ENCODE measurements at places on chromosomes 11 and 22. TPM values are rescaled to one million over a fixed set of nuclear protein-coding genes. Genes with fewer than 3 reads are reported as not detected.

Gene UBQLN3
- total RNA-seq: not detected

Gene DKK3
- total RNA-seq: not detected

Gene OR5M3
- total RNA-seq: not detected

Gene PHETA2
- 3.6 TPM for total RNA-seq

GRCh38 chr22:42830161-42830560 lies 26.9 kb downstream of the ARFGAP3 start:
- H3K27me3 ChIP-seq: no peaks in the 10 kb centered on the region
- no peak overlapping the region for H3K4me3 ChIP-seq
- DNase-seq: no peak
- H3K4me1 ChIP-seq: peaks cover 21% of the 10 kb centered on the region
- peaks cover 35% of the 10 kb centered on the region for H3K36me3 ChIP-seq
- H3K27ac ChIP-seq: no peak overlapping the region

DNA sequence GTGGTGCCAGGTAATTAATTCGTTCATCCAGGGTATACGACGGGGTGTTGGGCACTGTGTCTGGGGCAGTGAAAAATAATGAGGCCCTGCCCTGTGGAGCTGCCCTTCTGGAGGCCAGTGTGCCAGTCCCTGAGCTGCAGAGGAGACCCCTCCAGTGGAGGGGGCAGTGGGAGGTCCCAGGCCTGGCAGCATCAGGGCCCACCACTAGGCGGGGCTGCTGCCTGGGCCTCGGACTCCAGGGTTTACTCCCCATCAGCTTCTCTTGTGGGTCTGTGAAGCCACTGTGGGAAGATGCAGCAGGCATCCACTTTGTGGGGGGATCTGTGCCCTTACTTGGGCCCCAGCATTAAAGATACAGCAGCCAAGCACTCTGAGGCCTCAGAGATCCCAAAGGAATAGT lies 17.4 kb upstream of the TMPRSS6 start:
- H3K27me3 ChIP-seq: no peaks in the 10 kb centered on the region
- DNase-seq: peak; percentile 38

DNA sequence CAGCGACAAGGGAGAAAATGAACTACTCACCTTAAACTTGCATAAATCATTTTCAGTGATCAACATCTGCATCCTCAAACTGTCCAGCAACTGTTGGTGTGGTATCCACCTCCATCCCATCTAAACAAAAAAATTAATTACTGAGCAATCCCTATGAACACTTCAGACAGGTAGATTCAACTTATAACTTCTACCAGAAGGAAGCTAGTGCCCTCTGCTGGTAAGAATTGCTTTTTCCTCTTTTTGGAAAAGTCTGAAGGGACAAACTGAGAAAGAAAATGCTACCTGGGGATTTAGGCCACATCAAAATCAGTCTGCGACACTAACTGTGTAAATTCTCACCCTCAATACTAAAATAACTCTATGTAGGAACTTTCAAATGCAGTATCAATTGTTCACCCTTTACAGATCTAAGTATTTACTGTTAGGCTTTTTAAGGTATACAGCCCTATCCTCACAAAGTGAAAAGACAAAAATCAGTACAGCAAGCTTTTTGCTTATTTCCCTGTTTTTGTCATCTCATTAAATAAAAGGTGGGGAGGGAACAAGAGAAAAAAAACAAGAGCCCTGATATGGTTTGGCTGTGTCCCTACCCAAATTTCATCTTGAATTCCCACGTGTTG lies 17.9 kb downstream of the CLNS1A start:
- peaks cover 44% of the 10 kb centered on the region for H3K36me3 ChIP-seq
- H3K4me3 ChIP-seq: no peak overlapping the region
- H3K4me1 ChIP-seq: no peaks in the 10 kb centered on the region
- H3K27me3 ChIP-seq: no peaks in the 10 kb centered on the region
- no peak for DNase-seq
- H3K27ac ChIP-seq: no peak overlapping the region

DNA sequence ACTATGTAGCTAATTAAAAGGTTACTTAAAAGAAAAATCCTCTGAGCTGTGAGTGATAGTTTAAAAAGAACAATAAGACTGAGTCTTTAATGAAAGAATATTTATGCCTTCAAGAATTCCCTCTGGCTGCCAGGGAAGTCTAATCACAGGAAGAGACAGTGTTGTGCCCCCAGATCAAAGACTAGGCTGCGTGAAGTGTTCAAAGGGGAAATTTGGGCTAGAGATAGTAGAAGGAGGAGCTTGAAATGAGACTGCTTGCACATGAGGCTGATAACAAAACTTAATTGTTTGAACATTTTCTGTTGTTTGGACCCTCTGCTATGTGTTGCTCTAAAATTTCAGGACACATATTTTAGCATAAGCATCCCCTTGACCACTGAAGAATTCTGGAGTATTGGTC lies 99.7 kb upstream of the MTNR1B start:
- H3K27ac ChIP-seq: no peak overlapping the region
- H3K36me3 ChIP-seq: no peaks in the 10 kb centered on the region
- no peaks in the 10 kb centered on the region for H3K4me1 ChIP-seq
- no peak overlapping the region for H3K4me3 ChIP-seq

- no peaks in the 10 kb centered on the region for H3K27me3 ChIP-seq
- DNase-seq: no peak
- no peak overlapping the region for H3K4me3 ChIP-seq
- peaks cover 14% of the 10 kb centered on the region for H3K36me3 ChIP-seq
- no peak overlapping the region for H3K27ac ChIP-seq
Observed at GRCh38 chr11:46363455-46364005, 16.3 kb downstream of the DGKZ start.

DNA sequence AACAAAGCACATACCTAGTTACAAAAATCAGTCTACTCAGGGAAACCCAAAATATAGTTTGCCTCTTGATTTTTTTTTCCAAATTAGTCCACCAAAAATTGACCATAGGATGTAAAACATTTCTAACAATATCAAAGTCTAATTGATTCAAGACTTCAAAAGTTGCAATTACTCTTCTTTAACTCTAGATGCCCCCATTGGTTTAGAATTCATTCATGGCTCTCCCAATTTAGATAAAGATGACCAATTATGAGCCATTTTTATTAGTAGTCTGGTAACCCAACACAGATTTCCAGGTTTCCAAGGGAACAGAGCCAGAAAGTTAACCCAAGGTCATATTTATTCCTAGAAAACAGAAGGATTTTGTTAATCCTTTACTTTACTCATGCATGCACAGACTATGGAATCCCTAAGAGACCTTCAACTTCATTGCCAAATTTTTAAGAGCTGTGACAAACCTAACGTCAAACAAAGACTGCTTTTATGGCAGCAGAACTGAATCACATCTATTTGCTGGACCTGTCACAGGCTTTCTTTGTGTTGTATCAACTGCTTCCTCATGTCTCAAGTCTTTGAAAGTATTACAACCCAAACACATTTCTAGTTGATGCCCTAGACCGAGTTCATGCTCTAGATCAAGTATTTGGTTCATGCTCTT lies 55.3 kb downstream of the C22orf42 start:
- no peak overlapping the region for H3K27ac ChIP-seq
- H3K36me3 ChIP-seq: no peaks in the 10 kb centered on the region
- H3K4me3 ChIP-seq: no peak overlapping the region
- H3K4me1 ChIP-seq: no peaks in the 10 kb centered on the region
- peaks cover 47% of the 10 kb centered on the region for H3K27me3 ChIP-seq

- H3K27me3 ChIP-seq: peaks cover 32% of the 10 kb centered on the region
- H3K36me3 ChIP-seq: no peaks in the 10 kb centered on the region
- peaks cover 2% of the 10 kb centered on the region for H3K4me1 ChIP-seq
- no peak overlapping the region for H3K4me3 ChIP-seq
Observed at GRCh38 chr22:50139843-50140415, 30.6 kb upstream of the PANX2 start.

DNA sequence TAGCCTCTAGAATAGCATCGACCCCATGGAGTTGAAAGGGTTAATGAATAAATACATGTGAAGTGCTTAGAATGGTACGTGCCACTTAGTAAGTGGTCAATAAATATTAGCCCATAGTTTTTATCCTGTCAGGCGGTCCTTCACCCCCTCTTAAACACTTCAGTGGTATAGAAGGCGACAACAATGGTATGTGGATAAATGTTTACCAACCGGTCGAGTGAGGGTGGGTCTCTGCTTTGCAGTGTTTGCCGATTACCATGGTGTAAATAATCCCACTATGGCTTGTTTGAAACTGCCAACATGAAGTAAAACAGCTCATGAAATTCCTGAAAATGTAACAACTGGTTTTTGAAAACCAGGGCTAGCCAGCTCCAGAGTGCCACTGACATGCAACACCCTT lies 541.2 kb downstream of the BUD13 start:
- no peak for DNase-seq
- H3K4me3 ChIP-seq: no peak overlapping the region
- peaks cover 2% of the 10 kb centered on the region for H3K27me3 ChIP-seq
- no peak overlapping the region for H3K27ac ChIP-seq
- no peaks in the 10 kb centered on the region for H3K36me3 ChIP-seq
- no peaks in the 10 kb centered on the region for H3K4me1 ChIP-seq

Measured in activated CD4-positive, alpha-beta memory T cell treated with anti-CD3 and anti-CD28 coated beads, Interleukin-2, amount 10 ng/mL, durations not matched to agents 7 days and 5 days (primary cell).